NCI-H345 (cell line): ENCODE measurements at places on chromosomes 5 and 9.

GRCh38 chr9:76459694-76460635 is 983 bp downstream of the GCNT1 start:
- DNase-seq = peak; percentile 72

GRCh38 chr5:121151534-121151933 is 687.4 kb downstream of the PRR16 start:
- DNase-seq = no peak

- no peak for DNase-seq
These were observed 37.0 kb upstream of the CRB2 start for GRCh38 chr9:123318961-123319421.

GRCh38 chr9:14417237-14417636 is 103.3 kb upstream of the NFIB start:
- no peak for DNase-seq

DNA sequence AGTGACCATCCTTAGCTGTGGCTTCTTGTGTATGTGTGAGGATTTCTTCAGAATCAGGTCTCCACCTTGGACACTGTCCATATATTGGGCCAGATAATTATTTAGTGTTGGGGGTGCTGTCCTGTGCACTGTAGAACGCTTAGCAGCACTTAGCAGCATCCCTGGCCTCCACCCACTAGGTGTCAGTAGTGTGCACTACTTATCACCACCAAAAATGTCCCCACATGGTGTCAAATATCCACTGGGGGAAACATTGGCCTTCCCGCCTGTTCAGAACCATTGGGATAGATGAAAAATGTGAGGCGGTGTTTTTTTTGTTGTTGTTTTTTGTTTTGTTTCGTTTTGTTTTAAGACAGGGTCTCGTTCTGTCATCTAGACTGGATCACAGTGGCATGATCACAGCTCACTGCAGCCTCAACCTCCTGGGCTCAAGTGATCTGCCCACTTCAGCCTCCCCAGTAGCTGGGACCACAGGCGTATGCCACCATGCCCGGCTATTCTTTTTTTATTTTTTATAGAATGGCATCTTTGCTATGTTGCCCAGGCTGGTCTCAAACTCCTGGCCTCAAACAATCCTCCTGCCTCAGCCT is 67.7 kb downstream of the TENT4A start:
- no peak for DNase-seq

- no peak for DNase-seq
These were observed 662 bp downstream of the SUSD3 start for GRCh38 chr9:93059011-93059714.

DNA sequence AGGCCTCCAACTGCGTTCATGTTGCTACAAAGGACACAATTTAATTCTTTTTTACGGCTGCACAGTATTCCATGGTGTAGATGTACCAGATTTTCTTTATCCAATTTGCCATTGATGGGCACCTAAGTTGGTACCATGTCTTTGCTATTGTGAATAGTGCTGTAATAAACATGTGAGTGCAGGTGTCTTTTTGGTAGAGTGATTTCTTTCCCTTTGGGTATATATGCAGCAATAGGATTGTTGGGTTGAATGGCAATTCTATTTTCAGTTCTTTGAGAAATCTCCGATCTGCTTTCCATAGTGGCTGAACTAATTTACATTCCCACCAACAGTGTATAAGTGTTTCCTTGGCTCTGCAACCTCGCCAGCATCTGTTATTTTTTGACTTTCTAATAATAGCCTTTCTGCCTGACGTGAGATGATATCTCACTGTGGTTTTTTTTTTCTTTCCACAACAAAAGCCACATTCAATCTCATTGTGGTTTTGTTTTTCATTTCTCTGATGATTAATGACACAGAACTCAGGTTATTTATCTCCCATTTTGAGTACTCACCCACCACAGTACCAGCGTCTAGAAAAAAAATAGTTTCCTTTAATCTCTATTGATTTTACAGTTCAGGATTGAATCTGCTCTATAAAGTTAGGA is 21.9 kb downstream of the ARRDC3 start:
- DNase-seq = no peak

- DNase-seq = no peak
These were observed 2.1 kb downstream of the SCAI start for GRCh38 chr9:125141251-125141650.

DNA sequence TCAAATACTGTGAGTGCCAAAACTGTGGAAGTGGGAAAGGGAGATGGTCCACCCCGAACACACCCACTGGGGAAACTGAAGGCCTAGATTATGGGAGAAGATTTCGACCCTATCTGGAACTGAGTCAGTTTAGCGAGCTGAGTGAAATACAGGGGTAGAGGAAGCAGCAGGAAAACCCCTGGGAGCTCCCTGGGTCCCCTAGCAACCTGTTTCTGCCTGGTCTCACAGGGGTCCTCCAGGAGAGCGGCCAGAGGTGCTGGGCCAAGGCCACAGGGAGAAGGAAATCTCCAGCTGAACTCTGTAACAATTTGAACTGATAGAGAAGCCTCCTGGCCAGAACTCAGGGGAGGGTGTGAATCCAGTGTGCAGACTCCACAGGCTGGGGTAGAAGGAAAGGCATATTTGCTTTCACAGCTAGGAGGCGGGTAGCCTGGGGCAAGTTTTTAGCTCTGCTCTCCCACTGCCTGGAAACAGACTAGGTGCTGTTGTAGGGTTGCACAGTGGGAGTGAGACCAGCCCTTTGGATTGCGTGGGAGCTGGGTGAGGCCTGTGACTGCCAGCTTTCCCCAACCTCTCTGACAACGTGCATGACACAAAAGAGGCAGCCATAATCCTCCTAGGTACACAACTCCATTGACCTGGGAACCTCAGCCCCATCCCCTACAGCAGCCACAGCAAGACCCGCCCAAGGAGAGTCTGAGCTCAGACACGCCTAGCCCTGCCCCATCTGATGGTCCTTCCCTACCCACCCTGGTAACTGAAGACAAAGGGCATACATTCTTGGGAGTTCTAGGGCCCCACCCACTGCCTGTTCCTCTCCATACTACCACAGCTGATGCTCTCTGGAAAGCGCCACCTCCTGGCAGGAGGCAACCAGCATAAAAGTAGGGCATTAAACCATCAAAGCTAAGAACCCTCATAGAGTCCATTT is 78.8 kb upstream of the GPBP1 start:
- DNase-seq = no peak

- no peak for DNase-seq
These were observed 923.8 kb upstream of the CDH9 start for GRCh38 chr5:27962198-27962597.

DNA sequence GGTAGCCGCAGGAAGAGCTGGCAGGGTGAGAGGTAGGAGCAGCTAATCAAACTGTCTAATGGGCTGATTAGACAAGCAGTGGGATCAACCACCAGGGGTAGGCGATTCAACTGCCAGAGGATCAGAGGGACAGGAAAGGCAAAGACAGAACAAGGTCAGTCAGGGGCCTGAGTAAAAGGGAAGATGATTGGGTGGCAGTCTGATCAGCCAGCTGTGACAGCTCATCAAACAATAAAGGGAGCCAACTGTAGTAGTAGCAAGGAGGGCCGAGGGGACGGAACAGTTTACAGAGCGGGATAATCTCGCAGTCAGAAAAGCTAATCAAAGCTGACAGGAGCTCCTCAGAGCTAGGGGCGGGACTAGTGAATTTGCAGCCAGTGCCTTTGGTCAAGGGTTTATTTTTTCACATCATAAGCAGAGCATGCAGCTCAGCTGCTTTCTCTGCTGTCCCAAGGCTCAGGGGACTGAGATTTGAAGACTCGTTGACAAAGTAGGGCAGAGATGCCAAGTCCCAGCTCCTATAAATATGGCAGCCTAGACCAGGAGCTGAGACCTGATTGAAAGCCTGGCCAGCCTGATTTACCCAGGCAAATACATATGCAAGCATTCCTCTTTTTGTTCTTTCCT is 418.2 kb downstream of the GABRG2 start:
- no peak for DNase-seq

GRCh38 chr5:95959051-95959887 is 2.4 kb downstream of the ELL2 start:
- DNase-seq = no peak

DNA sequence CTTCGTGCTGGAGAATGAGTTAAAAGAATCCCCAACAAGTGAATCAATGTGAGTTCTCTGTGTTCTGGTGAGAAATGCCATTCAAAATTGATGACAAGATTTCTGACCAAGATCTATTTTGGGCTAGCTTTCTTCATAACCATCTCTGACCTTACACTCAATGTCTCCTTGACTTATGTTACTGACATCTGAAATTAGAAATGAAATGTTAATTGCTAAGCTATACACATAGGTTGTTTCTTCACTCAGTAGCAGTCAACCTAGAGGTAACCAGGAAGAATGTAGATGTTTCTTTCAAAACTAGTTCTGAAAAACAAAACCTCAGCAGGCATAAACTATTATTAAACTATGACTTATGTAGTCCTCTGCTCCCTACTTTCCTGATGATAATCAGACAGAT is 2220.7 kb upstream of the C9orf72 start:
- no peak for DNase-seq

GRCh38 chr5:126881821-126882600 is 105.1 kb downstream of the LMNB1 start:
- no peak for DNase-seq

- no peak for DNase-seq
These were observed 103.5 kb downstream of the NPR3 start for GRCh38 chr5:32814620-32815019.

DNA sequence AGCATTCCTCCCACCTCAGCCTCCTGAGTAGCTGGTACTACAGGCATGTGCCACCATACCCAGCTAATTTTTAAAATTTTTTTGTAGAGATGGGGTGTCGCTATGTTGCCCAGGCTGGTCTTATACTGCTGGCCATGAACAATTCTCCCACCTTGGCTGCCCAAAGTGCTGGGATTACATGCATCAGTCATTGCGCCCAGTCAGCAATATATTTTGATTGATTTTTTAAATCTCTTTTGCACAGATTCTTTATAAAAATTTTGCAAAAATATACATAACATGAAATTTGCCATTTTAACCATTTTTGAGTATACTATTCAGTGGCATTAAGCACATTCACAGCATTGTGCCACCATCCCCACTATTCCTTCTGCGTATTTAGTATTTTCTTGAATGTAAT is 94.0 kb downstream of the INVS start:
- DNase-seq = no peak

DNA sequence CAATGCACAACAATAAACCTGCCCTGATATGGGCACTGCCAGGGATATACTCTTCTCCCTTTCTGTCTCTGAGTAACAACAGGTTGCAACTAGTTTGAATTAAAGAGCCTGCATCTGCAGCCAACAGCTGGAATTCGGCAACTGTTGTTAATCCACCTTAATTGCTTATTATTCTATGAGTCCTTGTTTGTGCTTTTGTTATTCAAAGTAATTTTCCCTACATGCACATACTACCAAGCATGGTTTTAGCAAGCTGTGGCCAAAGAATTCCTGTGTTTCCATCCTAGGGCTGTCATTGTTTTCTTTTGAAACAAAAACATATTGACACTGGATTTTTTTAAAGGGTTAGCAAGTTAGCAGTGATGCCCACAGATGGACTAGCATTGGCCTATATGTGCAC is 171.5 kb downstream of the EFNA5 start:
- no peak for DNase-seq

- no peak for DNase-seq
These were observed 42.2 kb upstream of the RNF130 start for GRCh38 chr5:180113660-180114303.

DNA sequence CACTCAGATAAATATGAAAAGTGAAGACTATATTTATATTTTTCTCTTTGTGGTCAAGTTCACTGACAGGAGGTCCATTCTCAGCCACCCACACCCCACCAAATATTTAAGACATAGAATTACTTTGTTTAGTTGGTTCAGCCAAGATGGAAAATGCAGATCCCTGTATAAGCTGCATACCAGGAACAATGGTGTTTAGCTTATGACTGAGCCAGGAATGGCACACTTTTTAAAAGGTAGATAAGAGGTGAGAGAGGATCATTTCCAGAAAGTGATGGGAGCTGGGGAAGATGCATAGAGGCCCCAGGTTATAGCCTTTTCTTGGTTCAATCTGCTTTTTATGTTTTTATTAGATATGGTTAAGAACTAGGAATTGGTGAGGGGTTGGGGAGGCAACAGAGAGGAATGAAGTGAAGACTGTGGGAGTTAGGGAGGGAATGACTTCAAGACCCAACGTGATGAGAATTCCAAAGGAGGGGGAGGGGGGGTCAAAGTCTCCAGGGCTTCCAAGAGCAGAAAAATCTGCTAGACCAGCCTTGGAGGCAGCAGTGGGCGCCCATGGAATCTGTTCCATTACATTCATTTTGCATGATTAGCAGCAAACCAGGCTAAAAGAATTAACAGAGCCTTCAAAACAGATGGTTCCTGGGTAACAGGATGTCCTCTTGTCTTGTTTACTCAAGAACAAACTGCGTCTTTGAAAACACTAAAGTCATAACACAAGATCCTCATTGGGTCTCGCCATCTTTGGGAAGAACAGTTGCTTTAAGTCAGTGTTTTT is 95.2 kb downstream of the FGF1 start:
- DNase-seq = no peak

GRCh38 chr9:134723491-134724190 is 82.0 kb downstream of the COL5A1 start:
- no peak for DNase-seq

GRCh38 chr9:14271093-14271673 is 42.8 kb downstream of the NFIB start:
- peak; percentile 75 for DNase-seq

DNA sequence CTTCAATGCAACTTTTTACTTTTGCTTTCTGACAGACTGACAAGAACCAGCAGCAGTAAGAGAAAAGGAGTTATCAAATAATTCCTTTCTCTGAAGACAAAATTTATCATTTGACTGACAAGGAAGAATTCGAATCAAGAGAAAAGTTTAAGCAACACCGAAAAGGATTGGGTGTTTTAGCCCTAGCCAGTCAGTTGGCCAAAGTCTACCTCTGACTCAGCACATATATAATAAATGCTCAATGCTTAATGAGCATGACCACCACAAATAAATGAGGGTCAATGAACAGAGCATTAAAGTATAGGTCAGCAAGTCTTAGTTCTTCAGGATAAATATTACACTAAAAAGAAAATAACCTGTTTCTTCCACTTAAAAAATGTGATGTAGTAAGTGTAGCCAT is 1603.5 kb upstream of the C9orf72 start:
- DNase-seq = no peak

DNA sequence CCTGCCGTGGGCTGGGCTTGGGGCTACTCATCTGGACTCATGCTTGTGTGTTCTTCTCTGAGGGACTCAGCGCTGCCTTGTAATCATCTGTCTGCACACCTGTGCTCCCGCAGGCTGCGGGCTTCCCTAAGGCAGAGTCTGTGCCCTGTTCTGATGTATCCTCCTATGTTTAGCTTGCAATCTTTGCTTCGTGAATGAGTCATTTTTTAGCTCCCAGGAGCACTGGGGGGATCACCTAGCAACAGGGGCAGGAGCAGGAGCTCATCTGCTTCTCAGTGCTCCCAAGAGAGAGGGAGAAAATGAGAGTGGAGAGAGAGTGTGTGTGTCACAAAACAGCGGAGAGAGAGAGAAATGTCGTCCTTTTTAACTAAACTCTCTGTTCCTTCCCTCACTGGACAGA is 202.4 kb upstream of the ZNF618 start:
- DNase-seq = no peak

DNA sequence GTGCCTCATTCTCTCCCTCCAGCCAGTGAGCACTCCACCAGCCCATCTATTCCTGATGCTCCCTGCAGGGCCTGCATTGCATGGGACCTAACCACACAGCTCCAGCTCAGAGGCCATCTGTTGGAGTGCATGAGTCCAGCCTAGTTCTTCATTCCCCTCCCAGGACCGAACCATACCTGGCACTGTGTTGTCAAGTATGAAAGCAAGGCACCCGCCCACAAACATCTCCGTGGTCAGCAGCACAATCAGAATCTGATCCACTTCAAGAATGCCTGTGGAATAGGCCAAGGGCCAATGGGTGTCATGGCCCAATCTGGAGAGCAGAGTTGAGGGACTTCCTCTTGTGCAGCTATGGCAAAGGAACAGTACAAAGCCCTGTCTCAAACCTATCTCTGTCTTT is 5.9 kb downstream of the SLC23A1 start:
- DNase-seq = no peak
